Gastroesophageal sphincter (tissue), 4 donors: ENCODE measurements at places on chromosomes 5 and 9. TPM values are rescaled to one million over a fixed set of nuclear protein-coding genes. Genes with fewer than 3 reads are reported as not detected.

PFN3 gene
- not detected for total RNA-seq

FAT2 gene
- 0.13 TPM for total RNA-seq

IL13 gene
- total RNA-seq = not detected

SLIT3 gene
- total RNA-seq = 30.2 TPM

CDH10 gene
- not detected for total RNA-seq

FOXD4L5 gene
- not detected for total RNA-seq

EEIG1 gene
- 12.1 TPM for total RNA-seq

MED27 gene
- 13.2 TPM for total RNA-seq

LCN10 gene
- total RNA-seq = 3.9 TPM

ACTBL2 gene
- total RNA-seq = 0.13 TPM

SLC22A4 gene
- 0.27 TPM for total RNA-seq

ITGA2 gene
- total RNA-seq = 8.9 TPM

PRDM9 gene
- not detected for total RNA-seq

ENC1 gene
- total RNA-seq = 14.2 TPM

IFNA13 gene
- total RNA-seq = not detected

PROB1 gene
- total RNA-seq = 3.9 TPM

GFI1B gene
- total RNA-seq = not detected

SLC9A3 gene
- 2.7 TPM for total RNA-seq

NOXA1 gene
- total RNA-seq = 3.7 TPM

DND1 gene
- total RNA-seq = 0.67 TPM

C5orf34 gene
- 1.2 TPM for total RNA-seq

TAF11L5 gene
- not detected for total RNA-seq

OR1N2 gene
- total RNA-seq = not detected

NIPBL gene
- total RNA-seq = 57.9 TPM

SPATA31D4 gene
- total RNA-seq = not detected

F2R gene
- 20.9 TPM for total RNA-seq

CD74 gene
- 720 TPM for total RNA-seq

WDR38 gene
- total RNA-seq = not detected

SLC46A2 gene
- 0.27 TPM for total RNA-seq

PARP8 gene
- total RNA-seq = 40.8 TPM

CDHR2 gene
- total RNA-seq = 0.15 TPM

B4GALT1 gene
- 22.9 TPM for total RNA-seq

LHX3 gene
- not detected for total RNA-seq

C9orf153 gene
- total RNA-seq = 0.31 TPM

TAF11L13 gene
- not detected for total RNA-seq

RASEF gene
- total RNA-seq = 0.31 TPM

UBAC1 gene
- total RNA-seq = 52.9 TPM

PCDHA10 gene
- 2.5 TPM for total RNA-seq

SGCD gene
- 61.3 TPM for total RNA-seq

NIM1K gene
- total RNA-seq = 1.5 TPM

SLC45A2 gene
- not detected for total RNA-seq

CNTNAP3 gene
- 65.1 TPM for total RNA-seq

SHC3 gene
- total RNA-seq = 2.3 TPM

IRX2 gene
- 2.6 TPM for total RNA-seq

PCDHGA10 gene
- total RNA-seq = 4.1 TPM

IL33 gene
- 79.1 TPM for total RNA-seq

FOXD4L6 gene
- not detected for total RNA-seq

CYLC2 gene
- not detected for total RNA-seq

ZNF883 gene
- total RNA-seq = 0.94 TPM

SMIM33 gene
- not detected for total RNA-seq

SUSD1 gene
- 5.9 TPM for total RNA-seq

HAND1 gene
- not detected for total RNA-seq

IGFBPL1 gene
- 2.6 TPM for total RNA-seq

THBS4 gene
- total RNA-seq = 38.2 TPM

INSL6 gene
- not detected for total RNA-seq

SLC6A18 gene
- total RNA-seq = not detected
